Activated T-helper 9 cell treated with anti-CD3 and anti-CD28 coated beads, Interleukin-2, amount 50 U/mL, for 16 hours (primary cell): ENCODE measurements at places on chromosomes 3 and 15.

- no peak for DNase-seq
Measured at GRCh38 chr15:41798607-41799487, 24.6 kb downstream of the MAPKBP1 start.

DNA sequence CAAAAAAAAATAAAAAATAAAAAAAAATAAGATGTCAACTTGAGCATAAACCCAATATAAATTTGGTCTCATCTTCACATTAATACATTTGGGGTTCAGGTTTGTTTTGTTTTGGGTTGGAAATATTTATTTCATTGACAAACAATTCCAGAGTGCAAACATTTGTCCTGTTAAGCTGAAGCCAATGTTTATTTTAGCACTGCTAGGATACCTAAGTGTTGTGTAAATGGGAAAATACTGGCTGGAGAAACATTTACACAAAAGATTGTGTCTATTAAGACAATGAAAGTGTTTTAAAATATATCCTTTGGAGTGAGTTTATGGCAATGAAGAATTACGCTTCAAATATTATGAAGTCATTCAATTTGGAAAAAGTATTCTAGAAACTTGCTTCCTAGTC, 91.1 kb downstream of the MEIS2 start:
- no peak for DNase-seq

DNA sequence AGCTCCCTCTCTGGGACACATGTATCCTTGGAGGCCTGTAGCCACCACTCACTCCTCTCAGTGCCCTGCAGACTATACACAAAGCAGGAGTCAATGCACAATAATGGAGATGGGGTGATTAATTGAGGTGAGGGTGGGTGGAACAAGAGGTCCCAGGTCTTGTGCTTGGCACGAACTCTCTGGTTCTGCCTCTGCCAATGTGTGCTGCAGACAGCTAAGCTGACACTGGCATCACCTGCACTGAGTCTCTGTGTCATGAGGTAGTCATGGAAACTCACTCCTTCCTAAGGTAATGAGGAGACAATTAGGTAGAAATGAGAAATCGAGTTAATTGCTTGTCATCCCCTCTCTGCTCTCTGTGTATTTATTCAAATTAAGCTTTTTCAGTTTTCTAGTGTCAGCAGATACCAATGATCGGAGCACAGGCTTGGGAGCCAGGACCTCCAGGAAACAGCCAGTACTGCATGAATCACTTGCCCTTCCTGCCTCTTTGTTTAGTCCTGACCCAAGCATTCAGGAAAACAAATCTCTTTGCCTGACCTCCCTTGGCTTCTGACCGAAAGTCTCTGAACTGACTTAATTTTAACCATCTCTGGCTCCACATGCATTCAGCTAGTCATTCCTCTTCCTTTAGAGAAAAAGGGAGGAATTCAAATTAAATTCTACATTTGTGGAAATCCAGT, 56.7 kb downstream of the DRD3 start:
- no peak for DNase-seq

DNA sequence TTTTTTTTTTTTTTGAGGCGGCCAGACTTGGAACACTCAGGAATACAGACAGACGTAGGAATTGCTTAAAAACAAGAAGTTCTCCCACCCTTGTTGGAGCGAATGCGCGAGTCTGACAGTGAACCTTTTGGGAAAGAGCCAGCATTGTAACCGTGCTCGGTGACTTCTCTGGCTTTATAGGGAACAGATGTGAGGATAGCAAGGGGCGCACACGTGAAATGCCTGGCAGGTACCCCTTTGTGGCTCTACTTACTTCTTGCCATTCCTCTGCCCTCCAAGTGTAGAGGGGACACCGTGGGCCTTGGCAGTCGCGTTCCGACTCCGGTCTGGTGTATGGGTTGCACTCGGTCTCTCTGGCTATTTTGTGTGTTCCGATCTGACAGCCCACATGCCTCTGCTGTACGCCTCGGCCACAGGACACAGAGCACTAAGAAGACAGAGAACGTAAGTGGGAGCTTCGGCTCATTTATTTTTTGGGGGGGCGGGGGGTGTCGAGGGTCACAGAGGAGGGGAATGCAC, 126.4 kb downstream of the ADAMTS9 start:
- no peak for DNase-seq

GRCh38 chr3:62159709-62160092, 213.6 kb downstream of the FEZF2 start:
- no peak for DNase-seq

DNA sequence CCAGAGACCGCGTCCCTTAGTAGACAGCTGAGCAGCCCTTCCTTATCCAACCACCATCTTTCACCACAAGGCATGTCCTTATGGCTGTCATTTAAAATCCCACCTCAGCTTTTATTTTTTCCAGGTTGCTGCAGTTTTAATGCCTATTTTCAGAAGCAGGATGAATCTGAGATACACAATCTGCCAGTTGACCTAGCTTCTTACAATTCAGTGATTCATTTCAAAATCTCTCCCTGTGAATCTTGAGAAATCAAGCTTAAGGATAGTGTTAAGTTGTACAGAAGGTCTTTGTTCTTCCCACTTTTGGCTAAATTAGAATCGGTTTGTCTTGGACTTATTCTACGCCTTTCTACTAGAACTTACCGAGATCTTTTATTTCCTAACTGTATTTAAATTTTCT, 522.3 kb upstream of the CFAP20DC start:
- DNase-seq, result no peak

DNA sequence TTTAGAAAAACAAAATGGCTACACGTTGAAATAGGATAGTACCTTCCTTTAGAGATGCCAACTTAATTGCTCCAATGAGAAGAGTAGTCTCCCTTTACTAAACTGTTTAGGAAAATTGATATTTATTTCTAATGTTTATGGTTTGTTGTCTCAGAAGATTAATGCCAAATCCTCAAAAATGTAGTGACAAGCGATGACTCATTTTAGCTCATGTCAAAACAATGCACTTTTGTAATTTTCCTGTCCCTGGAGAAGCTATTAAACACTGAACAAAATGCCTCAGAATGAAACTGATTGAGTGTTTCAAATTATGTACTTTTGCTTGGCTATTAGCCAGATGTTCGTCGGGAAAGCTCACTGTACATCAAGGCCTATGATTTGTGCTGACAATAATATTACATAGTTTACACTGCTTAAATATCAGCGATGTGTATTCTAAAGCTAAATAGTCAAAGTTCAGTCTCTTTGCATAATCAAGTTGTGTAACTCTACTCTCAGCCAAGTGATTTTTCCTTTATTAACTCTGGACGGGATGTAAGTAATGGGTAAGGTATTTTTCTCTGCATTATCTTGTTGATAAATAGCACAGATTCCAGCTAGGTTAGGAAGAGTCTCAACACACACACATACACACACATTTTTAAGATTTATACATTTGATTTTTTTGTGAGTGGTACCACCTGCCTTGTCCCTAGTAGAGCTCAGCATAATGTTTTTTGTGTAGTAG, 83.7 kb downstream of the CMSS1 start:
- no peak for DNase-seq

- no peak for DNase-seq
Measured at GRCh38 chr3:157532529-157533297, 29.5 kb upstream of the VEPH1 start.

DNA sequence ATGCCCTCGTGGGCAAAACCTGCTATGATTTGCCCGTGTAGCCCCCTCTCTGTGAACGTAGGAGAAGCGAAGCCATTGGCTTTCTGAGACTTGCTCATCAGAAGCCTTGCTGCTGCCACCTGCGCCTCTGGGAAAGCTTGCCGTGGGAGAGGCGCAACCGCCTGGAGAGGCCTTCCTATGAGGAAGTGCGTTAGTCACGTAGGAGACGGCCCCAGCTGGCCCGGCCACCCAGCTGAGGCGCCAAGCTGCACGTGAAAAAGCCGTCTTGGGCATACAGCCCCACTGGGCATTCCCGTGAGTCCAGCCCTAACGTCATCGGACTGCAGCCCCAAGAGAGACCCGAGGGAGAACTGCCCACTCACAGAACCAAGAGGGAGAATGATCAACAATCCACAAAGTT, 49.1 kb upstream of the TJP1 start:
- DNase-seq, result no peak

GRCh38 chr3:27802425-27802824, 80.3 kb upstream of the EOMES start:
- DNase-seq, result no peak

GRCh38 chr15:85785887-85786780, 8.6 kb downstream of the KLHL25 start:
- no peak for DNase-seq

DNA sequence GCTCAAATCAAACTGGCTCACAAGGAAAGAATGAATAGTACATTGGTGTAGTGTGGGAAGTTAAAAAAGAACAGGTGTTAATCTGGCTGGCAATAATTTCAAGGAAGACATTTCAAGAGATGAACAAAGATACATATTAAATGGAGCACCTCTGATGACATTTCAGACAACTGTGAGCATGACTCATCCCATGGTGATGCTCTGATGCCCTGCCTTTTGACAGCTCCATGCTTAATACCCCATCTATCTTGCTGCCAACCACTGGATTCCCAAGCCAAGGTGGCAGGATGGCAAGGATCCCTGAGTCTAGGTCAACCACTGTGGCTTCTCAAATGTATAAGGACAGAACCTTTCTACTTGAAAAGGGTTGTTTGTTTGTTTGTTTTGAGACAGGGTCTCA, 29.3 kb downstream of the LRRC2 start:
- no peak for DNase-seq

DNA sequence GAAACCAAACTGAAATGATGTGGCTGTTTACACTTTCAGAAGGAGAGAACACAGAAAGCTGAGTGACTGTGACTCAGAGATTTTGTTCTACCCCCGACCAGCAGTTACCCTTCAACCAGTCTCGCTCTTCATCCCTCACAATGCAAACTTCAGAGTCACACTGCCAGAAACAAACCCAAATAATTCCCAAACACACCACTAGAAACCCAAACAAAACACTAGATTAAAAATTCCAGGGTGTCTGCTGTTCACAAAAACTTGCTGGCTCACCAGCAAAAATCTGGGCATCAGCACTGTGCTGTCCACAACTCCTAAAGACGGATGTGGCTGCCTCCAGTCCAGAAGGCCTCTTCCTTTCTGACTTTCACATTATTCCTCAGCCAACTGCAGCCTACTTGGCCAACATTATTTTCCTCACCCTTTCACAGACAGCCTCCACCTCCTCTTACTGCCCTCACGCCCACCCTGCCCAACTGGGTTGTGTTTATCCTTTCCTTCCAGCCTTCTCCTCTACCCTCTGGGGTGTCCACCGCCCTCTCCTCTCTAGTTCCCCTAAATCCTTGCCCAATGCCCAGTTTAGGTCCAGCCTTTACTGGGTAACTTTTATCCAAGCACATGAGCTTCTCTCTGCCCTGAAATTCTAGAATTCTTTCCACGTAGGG, 71.4 kb downstream of the MECOM start:
- no peak for DNase-seq

- no peak for DNase-seq
Measured at GRCh38 chr15:91254766-91255165, 154.7 kb downstream of the SV2B start.

DNA sequence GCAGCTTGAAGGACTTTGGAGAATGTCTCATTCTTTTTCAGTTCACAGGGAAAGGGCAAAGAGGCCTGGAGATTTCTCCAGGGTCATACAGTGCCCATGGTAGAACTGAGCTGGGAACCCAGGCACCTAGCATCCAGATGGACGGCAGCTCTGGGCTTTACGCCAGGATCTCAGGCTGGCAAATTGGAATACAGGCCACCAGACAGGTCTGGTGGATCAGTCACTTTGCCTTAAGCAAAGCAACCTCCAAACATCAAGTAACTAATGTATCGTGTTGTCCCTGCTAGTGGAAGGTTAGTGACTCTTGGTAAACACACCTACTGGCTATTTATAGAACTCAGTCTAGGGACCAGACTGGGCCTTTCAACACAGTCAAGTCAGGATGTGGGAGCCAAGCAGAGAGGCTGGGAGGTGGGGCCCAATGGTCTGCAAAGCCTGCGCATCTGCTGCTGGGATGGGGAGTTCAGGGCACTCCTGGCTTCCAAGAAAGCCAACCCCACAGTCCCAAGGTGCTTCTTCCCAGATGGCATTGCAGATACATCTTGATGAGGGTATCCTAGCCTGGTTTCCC, 30.2 kb downstream of the RPLP1 start:
- no peak for DNase-seq

DNA sequence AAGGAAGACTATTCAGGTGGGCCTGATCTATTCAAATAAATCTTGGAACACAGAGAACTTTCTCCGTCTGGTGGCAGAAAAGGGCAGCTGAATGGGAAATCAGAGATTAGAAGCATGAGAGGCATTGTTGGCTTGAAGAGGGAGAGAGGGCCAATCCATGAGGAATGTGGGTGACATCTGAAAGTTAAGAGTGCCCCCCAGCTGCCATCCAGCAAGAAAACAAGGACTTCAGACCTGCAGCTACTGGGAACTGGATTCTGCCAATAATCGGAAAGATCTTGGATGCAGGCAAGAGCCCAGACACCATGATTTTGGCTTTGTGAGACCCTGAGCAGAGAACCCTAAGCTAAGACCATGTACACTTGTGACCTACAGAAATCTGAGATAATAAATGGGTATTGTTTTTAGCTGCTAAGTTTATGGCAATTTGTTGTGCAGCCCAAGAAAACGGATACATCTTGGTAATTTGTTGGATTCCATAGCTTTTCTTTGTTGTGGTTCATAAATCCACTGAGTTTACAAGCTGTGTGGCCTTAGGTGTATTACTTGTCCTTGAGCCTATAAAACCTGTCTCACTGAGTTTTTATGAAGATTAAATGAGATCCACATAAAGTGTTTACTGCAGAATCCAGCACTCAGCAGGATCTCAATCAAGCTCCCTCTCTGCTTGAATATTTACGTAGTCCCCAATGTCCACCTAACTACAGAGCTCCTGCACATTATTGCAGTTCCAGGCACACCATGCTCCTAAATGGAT, 82.1 kb upstream of the PRTG start:
- no peak for DNase-seq

DNA sequence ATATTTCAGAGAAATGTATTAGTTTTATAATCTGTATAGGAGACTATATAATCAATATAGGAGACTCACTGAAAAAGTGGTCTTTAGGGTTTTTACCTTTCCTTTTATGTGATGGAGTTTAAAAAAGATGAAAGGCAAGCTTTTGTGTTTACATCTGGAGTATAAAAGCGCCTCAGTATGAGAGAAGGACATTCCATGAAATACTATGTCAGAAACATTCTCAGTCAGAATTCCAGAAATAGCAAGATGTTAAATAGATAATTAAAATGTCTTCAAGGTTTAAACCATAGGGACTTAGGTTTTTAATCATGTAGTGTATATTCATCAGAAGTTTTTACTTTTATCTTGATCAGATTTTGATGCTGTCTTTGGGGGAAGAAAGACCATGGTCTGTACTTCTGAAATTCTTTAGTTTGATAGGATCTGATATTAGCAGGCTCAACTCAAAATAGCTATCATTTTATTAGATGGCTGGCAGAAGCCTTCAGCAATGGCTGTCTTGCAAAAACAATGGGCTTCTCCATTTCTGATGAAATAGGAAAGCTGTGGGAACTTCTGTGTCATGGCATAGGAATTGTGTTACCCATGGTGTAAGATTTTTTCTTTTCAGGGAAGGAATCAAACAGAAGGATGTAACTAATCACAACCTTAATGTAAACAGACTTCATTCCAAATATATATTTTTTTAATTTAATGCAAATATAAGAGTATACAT, 209.6 kb upstream of the PLSCR5 start:
- DNase-seq, result no peak
